T-helper 17 cell (primary cell): ENCODE measurements at places on chromosomes 13 and 19.

GRCh38 chr19:34480971-34481841 is at the start of gene WTIP:
Gene WTIP (plus strand): TSS chr19:34481758. CDS start chr19:34481975, 217 bp downstream.
- DNase-seq = no peak

DNA sequence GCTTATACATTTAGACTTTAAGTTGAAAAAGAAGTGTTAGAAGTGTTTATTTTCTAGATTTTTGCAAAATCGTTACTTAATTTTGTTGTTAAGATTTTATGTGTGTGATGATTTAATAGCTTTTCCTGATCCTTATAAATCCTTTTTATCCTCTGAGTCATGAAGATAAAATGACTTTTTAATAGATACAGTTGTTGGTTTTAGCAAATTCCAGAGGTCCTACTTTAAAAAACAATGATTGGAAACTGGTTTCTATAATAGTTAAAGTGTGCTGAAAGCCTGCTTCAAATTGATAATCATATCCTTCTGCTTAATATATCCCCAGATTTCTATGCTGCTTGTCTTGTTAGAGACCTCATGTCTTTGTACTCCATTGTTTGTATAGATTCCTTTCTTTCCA is 39.0 kb downstream of the RNASEH2B start:
- no peak for DNase-seq

DNA sequence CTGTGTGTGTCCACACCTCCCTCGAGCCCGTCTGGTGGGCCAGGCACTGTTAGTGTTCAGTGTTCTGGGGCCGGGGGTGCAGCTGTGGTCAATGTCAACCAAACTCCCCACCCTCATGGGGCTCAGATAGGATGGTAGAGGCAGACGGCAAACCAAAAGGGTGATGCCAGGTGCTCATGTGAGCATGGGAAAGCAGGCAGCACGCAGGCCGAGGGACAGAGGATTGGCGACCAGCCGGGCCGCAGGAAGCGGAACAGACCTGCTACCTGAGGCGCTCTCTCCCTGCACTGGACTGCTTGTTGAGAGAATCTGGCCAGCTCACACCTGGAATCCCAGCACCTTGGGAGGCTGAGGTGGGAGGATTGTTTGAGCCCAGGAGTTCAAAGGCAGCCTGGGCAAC is 29.1 kb downstream of the DHX34 start:
- DNase-seq = no peak

DNA sequence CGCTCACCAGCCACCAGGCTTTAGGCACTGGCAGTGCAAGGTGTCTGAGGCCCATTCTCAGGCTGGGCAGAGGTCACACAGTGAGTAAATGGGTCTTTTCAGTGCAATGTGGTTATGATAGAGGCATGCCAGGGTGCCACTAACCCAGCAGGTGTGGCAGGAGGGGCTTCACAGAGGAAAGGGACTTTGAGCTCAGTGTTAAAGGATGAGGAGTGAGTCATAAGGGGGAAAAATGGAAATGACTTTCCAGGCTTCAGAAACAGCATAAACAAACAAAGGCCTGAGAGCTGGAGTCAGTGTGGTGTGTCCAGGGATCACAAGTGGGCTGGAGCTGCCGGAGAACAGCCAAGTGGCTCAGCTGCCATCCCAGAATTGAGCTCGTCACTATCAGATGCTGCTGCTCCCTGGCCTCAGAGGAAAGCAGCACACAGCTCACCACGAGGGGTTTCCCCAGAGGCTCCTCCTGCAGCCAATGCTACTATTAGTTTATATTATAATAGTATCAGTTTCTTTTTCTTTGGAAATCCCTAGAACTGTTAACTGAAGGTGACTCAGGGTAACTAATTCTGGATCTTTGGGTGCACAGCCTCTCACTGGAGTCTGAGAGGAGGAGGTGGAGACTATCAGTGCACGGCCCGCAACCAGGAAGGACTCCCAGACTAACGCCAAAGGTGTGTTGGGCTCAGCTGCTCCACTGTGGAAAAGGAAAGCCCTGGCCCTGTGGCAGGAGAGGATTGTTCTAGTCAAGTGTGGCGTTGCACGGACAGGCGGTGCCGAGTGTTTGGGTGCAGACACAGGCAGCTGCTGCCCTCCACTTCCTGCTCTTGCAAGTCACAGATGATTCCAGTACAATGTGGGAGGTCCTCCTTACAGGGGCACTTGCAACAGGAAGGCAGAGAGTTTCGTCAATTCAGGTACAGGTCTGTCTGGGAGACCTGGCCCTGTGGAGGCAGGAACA is 39.5 kb downstream of the DHRS12 start:
- peak; percentile 49 for DNase-seq

GRCh38 chr19:19530423-19530804 is 1.7 kb downstream of the YJEFN3 start:
- no peak for DNase-seq

GRCh38 chr19:43718627-43719377 is 2.9 kb downstream of the IRGC start:
- DNase-seq = no peak

DNA sequence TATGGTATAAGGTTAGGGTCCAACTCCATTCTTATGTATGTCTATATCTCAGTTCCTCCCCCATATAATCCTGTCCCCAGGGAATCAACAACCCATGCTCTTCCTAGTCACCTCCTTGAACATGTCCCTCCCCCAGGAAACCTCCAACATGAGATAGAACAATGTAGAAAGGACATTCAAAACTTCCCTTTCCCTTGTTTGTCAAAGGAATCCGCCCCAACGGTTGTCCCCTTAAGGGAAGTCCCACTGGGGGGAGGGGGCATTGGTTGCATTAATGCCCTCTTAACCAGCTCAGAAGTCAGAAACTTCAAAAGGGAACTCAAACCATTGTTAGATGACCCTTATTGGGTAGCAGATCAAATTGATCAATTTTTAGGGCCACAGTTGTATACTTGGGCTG is 6.8 kb upstream of the ZNF561 start:
- DNase-seq = no peak

DNA sequence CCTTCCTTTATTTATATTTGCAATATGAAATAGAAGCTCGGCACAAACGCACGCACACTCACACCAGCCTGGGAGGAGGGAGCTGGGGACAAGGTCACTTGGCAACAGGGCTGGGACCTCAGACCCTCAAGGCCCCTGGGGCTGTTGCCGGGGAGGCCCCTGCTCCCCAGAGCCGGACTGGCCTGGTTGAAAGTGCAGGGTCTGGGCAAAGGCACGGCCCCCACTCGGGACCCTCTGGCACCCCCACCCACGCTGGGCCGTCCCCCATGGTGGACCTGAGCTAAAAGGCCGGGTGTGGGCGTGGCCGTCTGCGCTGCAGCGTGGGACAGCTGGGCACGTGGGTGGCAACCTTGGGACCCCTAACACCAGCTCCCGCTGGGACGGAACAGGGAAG is 1.2 kb upstream of the TMEM86B start:
- DNase-seq = no peak

GRCh38 chr19:869245-870177 is 10.0 kb downstream of the CFD start:
- DNase-seq = no peak

- no peak for DNase-seq
Observed at GRCh38 chr13:91805605-91806004, 407.2 kb downstream of the GPC5 start.

DNA sequence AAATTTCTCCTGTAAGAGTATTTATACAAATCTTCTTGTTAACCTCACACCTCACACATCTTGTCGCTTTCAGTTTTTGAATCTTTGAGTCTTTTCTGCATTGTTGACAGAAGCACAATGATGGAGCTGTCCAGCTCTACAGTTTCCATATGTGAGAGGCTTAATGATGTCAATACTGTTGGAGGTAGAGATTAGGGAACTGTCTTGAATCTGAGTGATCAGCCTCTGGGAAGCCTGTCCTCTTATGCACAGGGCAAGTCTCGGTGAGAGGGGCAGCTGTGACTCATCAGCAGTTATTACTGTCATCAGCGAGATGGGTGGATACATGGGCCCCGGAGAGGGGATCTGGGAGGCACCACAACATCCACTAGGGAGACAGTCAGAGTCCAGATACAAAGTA is 4.6 kb upstream of the ITGBL1 start:
- DNase-seq = no peak

GRCh38 chr13:43895940-43896339 is 16.2 kb downstream of the LACC1 start:
- no peak for DNase-seq

DNA sequence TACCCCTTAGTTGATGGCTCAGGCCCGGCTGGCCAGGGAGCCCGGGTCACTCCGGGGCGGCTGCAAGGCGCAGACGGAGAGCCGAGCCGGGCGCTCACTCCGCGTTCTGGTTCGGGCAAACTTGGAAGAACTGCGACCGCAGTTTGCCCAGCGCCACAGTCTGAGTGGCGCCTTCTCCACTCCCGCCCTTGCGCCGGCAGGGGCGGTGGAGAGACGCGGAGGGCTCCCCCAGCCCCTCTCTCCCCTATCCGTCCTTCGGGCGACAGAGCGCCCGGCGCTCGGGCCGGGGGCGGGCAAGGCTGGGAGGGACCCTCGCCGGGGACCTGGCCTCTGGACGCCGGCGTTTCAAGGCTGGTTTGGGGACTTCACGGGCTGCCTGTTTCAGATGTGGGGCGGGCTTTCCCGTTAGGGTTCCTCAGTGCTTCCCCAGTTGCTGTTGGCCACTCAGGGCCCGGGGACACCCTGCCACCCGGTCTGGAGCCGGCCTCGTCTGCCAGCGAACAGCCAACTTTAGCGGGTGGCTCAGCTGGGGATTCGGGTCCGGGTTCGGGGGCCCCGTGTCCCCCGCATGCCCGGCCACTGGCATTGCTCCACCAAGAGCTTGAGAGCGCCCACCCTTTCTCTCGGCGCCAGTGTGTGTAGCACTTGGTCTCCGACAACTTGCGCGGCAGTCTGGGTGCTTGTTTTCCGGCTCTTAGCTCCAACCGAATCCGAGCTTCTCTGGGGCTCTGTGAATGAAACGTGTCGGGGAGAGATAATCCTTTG is 1.5 kb downstream of the GPC6 start:
- DNase-seq = no peak

- DNase-seq = no peak
Observed at GRCh38 chr19:46296722-46297461, at the start of gene HIF3A. Gene HIF3A (plus strand): TSS chr19:46297042. CDS start chr19:46297077, 35 bp downstream.

DNA sequence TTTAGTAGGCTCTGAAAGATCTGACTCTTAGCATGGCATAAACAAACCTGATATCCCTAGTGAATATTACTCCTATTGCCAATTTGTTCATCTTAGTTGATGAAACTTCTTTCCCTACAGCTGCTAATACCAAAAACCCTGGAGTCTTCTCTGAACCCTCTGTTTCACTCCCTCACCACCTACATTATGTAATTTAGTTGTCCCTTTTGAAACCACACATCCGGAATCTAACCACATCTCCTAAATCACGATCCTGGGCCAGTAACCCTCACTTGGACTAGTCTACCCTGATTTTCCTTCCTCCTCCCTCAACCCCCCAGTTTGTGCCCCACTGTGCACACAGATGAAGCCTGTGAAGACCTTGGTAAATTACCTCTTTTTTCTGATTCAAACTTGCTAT is 1.2 kb downstream of the ZNF256 start:
- DNase-seq = no peak

- DNase-seq = no peak
Observed at GRCh38 chr19:2100719-2101061, 4.0 kb downstream of the IZUMO4 start.

- DNase-seq = no peak
Observed at GRCh38 chr13:20882206-20882605, 20.3 kb downstream of the XPO4 start.

DNA sequence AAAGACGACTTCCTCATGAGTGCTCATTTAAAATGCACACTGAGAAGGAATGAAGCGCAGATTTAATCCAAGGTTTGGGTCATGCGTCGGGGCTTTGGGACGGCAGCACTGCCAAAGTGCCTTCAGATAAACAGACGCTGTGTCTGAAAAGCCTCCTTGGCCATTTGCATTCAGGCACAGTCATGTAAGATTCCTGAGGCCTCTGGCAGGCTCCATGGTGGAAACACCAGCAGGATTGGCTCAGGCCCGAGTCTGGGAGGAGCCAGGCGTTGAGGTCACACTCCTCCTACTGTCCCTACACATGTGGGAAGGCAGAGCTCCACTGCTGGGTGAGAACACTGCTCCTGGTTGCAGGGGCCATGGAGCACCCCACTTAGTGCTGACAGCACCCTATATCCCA is 113.3 kb upstream of the KL start:
- DNase-seq = no peak

- no peak for DNase-seq
Observed at GRCh38 chr19:17560205-17560595, 4.8 kb downstream of the COLGALT1 start.

DNA sequence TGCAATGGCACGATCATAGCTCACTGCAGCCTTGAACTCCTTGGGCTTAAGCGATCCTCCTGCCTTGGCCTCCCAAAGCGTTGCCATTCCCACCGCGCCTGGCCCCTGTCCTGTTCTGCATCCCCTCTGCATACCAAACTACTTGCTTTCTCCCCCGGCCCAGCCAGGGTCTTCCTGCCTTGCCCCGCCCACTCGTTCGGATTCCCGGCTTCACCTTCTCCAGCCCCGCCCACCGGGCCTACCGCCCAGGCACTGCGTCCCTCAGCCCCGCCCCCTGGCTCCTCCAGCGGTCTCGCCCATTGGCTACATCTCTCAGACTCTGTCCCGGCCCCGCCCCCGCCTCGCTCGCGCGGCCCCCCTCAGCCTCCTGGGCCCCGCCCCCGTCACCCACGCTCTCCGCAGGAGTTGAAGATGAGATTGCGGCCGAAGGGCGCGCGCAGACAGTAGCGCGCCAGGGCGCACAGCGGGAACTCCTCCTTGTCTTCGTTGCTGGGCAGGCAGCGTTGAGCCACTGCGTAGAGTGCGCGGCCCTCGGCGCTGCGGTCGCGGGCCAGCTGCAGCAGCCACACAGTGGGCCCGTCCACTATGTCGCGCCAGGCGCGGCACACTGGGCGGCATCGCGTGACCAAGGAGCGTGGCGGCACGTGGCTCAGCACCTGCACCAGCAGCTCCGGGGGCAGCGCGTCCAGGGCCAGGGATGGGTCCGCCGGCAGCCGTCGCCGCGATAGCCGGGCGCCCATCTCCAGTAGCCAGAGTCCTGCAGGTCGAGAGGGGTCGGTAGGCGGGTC is 19.0 kb downstream of the MRPS12 start:
- peak; percentile 73 for DNase-seq
